Stimulated activated CD4-positive, alpha-beta T cell treated with anti-CD3 and anti-CD28 coated beads, Interleukin-1b, Interleukin-23, amount 100 ng/mL, for 1 hour (primary cell): ENCODE measurements at places on chromosomes 11 and 22.

DNA sequence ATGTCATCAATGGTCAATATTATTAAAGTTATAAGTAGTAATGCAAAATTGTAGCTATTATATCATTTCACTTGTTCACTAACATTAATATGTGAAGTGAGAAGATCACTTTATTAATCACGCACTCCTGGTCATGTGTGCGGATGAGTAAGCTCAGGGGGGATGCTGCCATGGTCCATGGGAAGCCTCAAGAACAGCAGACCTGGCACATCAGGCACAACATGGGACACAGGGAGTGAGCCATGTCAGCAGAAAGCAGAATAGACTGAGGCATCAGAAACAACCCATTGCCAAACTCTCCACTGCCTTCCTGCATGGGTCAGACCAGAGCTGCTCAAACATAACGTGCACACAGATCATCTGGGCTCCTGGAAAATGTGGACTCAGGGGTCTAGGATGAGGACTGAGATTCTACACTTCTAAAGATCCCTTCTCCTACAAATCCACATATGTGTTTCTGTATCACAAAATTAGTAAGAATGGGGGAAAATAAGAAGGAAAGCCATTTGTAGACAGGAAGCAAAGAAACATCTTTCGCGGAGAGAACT is 63.8 kb upstream of the VPREB1 start:
- no peak for DNase-seq

DNA sequence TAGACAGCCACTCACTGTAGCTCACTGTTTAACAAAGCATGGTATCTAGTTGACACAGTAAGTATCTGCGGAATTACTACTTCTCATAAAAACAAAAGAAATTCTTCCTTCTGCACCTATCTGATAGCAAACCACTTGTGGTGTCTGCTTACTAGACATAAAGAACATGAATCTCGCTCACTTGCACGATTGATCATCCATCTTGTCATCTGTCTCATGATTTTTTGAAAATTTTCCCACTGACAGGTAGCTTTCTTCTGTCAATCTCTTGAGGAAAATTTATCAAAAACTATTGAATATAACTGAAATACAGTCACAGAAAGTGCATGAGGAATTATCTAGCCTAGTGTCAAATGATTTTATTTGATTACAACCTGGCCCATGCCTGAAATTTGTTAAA is 291.6 kb upstream of the ANO3 start:
- no peak for DNase-seq

GRCh38 chr11:34192481-34193401 is 87.3 kb downstream of the NAT10 start:
- no peak for DNase-seq

DNA sequence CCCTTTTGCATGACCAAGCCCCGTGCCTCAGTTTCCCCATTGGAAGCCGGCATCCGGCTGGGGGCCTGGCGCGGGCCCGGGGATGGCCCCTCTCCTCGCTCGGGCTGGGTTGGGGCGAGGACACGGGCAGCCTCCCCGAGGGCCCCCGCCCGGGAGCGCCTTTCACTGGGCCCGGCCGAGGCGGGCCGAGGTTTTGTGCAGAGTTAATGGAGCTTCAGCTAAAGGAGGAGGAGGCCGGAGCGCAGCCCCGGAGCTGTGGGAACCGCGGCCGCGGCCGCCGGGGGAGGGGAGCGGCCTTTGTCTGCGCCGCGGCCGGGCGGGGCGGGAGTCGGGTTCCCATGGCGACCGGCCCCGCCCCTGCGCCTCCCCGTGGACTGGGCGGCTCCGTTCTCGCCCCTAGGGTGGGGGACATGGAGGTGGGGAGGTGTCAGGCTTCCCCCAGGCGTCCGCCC is 1.4 kb upstream of the MAPK11 start:
- DNase-seq = peak; percentile 46

GRCh38 chr11:35785287-35786167 is 123.0 kb downstream of the TRIM44 start:
- DNase-seq = no peak

DNA sequence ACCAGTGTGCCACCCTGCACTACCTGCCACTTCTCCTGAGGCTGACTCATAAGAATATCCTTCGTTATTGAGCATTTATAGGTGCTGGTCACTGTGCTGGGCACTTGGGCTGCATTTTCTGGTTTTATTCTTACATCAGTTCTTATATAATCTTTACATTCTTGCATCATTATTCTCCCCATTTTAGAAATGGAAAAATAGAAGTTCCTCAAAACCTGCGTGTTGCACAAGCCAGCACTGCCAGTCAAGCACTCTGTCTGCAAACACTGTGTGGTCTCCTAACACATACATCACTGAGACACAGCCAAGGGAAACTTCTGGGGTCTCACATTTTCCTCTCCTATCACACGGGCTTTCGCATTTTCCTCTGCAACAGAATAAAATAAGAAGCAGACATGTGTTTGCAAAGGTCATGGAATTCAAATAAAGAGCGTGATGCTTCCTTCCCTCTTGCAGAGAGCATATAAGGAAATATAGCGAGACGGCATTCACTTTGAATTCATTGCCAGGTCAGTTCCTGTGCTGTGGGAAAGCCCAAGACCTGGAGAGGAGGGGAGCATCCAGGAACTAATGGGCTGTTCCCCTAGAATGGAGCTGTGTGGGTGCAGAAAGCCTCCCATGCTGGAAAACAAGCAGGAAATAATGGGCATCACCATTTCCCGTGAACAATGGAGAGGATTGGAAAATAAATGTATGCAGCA is 73.9 kb upstream of the SEZ6L start:
- DNase-seq = no peak

DNA sequence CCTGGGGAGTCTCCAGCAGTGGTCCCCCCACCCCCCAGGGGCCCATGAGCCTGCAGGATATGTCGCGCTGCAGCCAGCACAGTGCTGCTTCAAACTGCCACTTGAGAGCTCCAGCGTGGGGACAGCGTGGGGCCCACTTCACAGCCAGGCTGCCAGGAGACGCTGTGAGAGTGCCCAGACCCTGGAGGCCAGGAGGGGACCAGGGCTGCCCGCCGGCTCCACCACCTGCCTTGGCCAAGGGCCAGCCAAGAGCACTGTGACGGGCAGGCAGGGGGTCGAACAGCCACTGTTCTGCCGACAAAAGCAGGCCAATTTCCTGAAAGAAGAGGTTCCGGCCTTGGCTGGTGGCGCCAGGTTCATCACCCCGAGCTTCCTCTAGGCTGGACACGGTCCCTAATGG is 60.2 kb downstream of the FLRT1 start:
- no peak for DNase-seq

DNA sequence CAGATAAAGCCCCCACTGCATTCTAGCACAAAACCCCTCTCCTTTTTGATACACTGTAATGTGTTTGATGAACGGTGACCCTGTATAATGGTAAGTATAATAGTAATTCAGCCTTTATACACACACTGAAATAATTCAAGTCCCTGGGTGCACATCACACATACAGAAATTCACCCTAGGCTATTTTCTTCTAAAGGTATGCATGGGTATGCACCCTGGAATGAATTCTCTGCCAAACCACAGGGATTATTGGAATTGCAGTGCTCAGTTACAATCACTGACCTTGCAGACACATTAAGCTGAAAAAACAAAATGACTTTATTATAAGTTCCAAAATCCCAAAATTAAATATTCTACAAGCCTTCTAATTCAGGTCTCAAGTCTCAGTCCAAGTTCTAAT is 245.9 kb upstream of the FAT3 start:
- DNase-seq = no peak
